ENCODE measurements at places on chromosomes 6 and 20.

DNA sequence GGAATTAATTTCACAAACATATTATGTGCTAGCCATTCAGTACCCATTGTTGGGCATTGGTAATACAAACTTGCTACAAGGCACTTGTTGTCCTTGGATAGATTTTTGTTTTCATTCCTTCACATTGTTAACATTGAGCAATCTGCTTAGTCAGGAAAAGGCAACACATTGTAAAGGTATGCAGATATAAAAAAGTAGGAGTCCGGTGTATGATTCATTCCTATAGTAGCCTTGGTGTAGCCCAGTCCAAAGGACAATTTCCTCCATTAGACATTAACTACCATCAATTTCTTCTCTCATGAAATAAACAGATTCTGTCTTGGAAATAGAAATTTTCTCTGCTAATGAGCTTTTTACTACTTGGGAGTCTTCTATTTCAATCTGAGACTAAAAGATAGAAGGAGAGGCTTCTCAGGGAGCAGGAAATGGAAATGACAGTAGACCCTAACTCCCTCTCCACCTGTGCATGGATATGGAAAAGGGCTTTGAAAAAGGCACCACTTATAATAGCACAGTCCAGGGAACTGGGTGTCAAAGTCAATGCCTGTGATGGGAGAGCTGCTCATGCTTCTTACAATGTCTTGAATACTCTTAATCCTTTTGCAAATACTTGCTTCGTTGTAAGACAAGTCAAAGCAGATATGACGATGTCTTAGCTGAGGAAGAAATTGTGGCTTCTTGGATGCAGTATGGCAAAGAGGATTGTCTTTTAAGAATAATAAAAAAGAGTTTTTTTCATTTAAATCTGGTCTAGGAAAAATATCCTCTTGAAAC, 369.4 kb upstream of the CITED2 start:
- no peak for DNase-seq

DNA sequence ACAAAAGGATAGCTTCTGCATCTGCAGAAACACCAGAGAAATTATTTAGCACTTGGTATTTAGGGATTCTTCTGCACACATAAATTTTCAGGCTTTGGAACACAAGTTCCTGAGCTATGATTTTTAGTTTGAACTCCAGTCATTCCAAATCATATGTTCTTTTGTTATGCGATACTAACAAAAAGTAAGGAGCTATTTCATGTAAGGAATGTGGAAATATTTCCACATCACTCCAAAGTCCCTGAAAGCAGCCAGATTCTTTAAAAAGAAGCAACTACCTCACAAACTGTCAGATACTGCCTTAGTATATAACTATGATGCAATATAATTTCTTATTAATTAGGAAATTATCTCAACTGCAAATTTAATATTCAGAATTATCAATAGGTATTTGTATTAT, 106.9 kb downstream of the RNGTT start:
- DNase-seq, result no peak

DNA sequence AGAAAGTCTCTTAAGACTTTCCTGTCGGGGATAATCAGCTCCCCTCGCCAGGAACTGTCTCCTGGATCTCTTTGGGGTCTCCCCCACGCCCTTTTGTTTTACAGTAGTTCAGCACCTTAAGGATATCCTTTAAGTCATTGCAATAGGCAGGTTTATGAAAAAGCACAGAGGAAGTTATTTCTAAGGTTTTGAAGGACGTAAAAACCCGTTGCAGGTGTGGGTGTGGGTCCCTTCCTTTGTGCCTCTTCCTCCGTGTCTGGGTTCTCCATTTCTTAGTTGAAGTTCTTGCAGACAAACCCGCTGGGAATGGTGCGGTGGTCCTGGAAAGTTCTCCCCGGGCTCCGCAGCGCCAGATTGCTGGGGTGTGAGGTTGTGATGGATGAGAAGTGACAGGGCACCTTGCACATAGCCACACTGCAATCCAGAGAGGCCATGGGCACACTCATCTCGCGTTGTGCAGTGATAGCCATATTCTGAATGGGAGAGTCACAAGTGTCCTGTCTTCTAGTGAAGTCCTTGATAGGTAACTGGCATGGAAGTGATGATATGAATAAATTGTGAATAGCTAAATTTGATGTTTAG, 65.2 kb downstream of the GTF2H5 start:
- DNase-seq, result no peak

GRCh38 chr6:128168244-128168643, 267.4 kb upstream of the THEMIS start:
- DNase-seq, result no peak

- DNase-seq, result no peak
Observed at GRCh38 chr6:2127484-2127911, 117.9 kb downstream of the GMDS start.

GRCh38 chr6:40393641-40394040, 193.5 kb downstream of the LRFN2 start:
- DNase-seq, result no peak

DNA sequence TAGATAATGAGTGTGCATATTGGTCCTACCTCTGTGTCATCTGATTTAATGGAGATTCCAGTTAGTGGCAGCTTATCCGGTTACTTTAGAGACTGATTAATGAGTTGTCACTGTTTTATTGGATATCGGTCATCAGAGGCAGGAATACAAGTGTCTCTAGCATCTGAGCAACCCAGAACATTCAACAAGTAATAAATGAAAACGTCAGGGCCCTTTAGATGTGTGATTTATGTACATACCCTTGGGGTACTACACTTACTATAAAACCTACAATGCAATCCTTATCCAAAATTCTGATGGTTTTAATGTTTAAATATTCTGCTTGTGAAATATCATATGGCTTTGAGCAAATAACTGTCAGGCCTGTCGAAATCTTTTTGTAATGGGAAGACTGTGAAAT, 1117.9 kb upstream of the FLRT3 start:
- DNase-seq, result no peak

DNA sequence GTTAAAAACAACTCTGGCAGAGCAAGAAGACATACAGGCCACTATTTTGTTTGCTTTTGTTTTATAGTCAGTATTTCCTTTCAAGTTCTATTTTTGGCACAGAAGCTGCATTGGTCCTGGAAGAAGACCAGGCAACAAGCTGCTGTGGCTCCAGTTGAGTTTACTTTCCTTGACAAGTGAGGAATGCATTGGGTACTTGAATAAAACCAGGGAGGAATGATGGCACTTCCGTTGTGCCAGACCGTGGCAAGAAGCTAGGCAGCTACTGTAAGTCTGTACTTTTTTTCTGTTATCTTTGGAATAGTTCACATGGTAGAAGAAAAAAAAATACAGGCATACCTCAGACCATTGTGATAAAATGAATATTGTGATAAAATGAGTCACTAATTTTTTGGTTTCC, 66.3 kb downstream of the NCOA3 start:
- DNase-seq, result no peak

DNA sequence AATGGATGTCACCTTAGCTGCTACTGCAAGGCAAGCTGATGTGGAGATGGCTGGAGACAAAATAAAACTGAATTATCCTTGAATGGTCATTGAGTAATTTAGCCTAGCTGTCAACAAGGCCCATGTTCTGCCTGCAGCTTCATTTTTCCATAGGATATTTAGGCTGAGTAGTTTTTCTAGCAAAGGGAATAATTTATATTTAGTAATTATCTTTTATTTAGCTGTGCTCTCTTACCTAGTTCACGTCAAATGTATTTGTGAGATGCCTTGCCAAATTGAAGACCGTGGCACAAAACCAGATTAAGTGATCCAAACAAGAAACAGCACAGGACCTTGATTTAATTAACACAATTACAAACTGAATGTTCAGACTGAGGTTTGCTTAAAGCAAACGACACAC, 77.4 kb upstream of the CEP162 start:
- no peak for DNase-seq

- DNase-seq, result no peak
Observed at GRCh38 chr6:1535295-1535694, 74.4 kb upstream of the FOXC1 start.

- no peak for DNase-seq
Observed at GRCh38 chr6:131383421-131384411, 189.3 kb upstream of the ARG1 start.

GRCh38 chr20:57586370-57586793, 25.5 kb downstream of the PCK1 start:
- no peak for DNase-seq

- DNase-seq, result no peak
Observed at GRCh38 chr6:147900247-147900830, 391.8 kb downstream of the SAMD5 start.

DNA sequence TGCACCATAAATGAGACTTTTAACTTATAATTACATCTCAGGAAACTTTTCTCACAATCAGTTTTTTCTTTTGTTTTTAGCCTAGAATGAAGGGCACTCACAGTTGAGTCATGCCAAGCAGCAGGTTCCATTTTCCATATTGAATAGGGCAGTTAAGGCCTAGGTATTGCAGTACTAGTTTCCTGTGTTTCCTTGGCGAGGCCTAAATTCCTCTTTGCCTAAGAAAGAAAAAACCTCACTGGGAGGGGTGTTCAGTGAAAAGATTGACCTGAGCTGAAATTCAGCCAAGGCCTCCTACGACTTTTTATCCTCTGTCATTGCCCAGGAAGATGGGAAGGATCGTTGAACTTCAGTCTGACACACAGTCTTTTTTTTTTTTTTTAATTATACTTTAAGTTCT, 85.5 kb downstream of the IMPG1 start:
- DNase-seq, result no peak

DNA sequence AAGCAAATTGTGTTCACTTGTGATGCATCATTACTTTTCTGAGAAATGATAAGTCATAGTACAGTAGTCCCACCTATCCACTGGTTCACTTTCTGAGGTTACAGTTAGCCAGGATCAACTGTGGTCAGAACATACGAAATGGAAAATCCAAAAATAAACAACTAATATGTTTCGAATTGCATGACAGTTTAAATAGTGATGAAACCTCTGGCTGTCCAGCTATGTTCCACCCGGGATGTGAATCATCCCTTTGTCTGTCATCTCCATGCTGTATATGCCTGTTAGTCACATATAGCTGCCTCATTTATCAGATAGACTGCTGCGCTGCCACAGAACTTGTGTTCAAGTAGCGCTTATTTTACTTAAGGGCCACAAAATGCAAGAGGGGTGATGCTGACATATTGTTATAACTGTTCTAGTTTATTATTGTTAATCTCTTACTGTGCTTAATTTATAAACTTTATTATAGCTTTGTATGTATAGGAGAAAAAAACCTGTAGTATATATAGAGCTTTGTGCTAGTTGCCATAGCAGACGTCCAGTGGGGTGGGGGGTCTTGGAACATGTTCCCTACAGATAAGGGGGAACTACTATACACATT, 29.2 kb downstream of the AFDN start:
- peak; percentile 65 for DNase-seq

GRCh38 chr6:164104432-164104831, 689.9 kb downstream of the QKI start:
- no peak for DNase-seq

- DNase-seq, result no peak
Observed at GRCh38 chr20:45892828-45893500, 1.8 kb downstream of the CTSA start.

GRCh38 chr6:128131566-128131965, 230.7 kb upstream of the THEMIS start:
- no peak for DNase-seq

- DNase-seq, result no peak
Observed at GRCh38 chr6:167849846-167850459, 23.2 kb downstream of the AFDN start.

- no peak for DNase-seq
Observed at GRCh38 chr20:6122111-6122872, 538 bp downstream of the FERMT1 start.

DNA sequence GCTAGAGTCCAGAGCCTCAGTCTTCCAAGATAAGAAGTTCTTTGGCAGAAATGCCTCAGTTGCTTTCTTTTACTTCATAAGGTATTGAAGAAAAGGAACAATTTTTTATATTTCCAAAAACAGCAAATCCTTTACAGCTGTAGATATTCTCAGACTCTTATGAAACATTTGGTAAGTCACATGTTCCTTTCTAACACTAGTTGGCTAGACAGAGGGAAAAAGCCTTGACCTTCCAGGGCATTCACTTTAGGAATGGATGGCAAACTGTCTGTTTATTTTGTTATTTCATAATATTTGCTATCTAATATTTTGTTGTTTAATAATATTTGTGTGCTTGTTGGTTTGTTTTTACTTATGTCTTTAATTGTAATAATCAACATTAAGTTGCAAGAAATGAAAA, 140.8 kb downstream of the PTPRK start:
- DNase-seq, result no peak

DNA sequence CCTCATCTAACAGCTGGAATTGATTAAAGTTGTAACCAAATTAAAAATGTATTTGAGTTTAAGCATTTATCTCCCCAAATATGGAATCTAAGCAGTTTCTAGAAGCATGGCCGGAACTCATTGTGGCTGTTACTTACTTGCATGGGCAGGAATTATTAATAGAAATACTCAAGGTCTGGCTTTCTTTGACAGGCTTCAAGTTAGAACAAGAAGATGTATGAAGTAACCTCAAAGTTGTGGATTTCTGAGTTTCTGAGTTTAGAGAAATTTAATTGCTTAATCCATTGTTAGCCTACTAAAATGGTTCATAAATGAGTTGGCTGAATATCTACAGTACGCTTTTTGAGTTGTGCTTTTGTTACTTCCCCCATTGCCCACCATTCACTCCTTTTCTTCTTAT, 7.7 kb downstream of the CARMIL1 start:
- DNase-seq, result no peak

DNA sequence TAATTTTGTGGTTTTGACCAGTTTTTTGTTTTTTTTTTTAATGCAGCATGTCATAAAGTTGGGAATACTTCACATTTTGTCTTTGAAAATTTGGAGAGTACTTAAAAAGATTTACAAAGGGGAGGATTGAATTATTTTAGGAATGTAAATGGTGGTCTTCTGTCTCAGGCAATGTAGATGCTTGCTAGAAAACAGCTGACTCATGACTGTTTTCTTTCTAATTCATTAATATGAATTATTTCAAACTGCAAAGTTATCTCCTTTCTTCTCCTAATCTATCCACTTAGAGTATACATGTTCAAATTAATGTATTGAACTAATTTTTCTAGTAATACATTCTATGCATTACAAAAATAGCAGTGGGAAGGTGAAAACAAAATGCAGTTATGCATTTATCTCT, 24.9 kb downstream of the HCRTR2 start:
- DNase-seq, result no peak

GRCh38 chr6:90444160-90444714, 142.6 kb downstream of the MAP3K7 start:
- DNase-seq, result no peak

DNA sequence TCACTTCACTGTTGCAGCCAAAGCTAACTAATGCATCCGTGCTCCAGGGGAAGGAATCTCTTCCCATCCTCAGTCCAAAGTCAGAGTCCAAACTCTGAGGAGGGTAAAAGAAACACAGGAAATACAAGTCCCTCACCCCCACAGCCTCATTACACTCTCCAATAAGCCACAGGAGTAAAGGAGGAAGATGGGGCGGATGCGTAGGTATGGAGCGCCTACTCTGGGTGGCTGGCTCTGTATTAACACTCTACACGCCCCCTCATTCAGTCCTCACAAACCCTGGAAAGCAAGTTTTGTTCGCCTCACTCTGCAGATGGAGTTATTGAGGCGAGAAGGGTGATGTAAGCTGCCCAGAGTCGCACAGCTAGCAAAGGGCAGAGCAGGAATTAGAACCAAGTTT, 242.9 kb downstream of the NRN1 start:
- DNase-seq, result no peak
